Right kidney (tissue), 9 donors: ENCODE measurements at places on chromosomes 7 and 10.

GRCh38 chr7:111871283-111871682 is 309.0 kb upstream of the IMMP2L start:
- no peak for DNase-seq

GRCh38 chr10:76882245-76882644 is 755.4 kb downstream of the KCNMA1 start:
- DNase-seq: no peak

DNA sequence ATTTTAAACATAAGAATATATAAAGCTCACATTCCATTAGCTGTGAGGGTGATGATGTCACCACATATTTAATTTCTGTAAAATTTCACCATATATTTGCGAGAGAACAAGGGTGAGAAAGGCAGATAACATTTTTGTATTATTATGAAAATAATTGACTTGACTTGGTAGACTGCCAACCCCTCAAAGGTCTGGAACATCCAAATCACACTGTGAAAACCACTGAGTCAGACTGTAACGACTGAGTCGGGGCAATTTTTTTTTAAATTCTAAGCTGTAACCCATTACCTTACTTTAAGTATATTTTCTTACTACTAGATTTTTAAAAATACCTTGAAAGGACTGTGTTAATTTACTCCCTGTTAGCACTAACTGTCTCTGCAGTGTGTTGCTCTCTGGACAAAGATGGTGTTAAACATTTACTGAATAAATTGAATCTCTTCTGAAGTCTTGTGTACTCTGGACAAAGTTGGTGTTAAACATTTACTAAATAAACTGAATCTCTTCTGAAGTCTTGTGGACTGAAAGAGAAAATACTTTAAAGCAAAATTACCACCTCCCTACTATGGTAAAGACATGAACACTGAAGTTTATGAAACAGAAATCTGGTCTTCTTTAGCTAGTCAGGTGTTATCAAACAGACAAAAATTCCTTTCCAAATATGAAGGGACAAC is 14.1 kb downstream of the PDZD8 start:
- no peak for DNase-seq

- no peak for DNase-seq
Measured at GRCh38 chr7:94525923-94526322, 16.3 kb downstream of the CASD1 start.

DNA sequence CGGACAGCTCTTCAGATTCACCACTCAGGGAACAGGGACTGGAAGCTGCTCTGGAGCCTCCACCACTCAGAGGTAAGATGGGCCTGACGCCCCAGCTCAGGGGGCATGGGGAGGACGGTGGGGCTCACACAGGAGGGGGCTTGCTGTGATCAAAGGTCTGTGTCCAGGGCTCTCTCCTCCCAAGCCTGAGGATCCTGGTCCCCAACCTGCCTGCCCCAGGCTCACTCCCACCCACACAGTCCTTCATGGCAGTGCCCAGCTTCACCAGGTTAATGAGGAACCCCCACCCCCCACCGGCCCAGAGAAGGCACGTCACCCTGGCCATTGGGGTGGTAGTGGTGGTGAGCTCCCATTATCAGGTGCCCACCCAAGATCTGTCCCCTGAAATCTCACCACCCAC is 926.7 kb upstream of the ZNF722 start:
- no peak for DNase-seq

DNA sequence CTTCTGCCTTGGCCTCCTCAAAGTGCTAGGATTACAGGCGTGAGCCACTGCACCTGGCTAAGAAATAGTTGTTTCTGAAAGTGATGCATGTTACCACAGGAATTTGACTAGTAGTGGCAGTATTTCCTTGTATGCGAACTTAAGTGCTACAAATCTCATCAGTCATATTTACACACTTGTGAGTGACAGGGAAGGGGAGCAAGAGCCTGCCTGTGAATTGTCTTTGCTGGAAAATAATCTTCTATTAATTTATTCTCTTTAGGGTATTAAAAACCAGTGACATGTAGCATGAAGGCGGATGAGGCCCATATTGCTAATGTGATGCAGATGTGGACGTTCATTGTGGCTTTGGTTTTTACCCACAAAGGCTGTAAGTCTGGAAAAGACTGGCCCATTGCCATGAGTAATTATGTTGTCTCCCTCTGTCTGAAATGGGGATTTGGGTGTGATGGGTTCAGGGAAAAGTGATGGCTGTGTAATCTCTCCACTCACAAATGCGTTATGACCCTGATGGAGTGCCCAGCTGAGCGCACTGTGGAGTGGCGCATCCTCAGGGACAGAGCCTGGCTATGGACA is 97.6 kb downstream of the CCNY start:
- no peak for DNase-seq

DNA sequence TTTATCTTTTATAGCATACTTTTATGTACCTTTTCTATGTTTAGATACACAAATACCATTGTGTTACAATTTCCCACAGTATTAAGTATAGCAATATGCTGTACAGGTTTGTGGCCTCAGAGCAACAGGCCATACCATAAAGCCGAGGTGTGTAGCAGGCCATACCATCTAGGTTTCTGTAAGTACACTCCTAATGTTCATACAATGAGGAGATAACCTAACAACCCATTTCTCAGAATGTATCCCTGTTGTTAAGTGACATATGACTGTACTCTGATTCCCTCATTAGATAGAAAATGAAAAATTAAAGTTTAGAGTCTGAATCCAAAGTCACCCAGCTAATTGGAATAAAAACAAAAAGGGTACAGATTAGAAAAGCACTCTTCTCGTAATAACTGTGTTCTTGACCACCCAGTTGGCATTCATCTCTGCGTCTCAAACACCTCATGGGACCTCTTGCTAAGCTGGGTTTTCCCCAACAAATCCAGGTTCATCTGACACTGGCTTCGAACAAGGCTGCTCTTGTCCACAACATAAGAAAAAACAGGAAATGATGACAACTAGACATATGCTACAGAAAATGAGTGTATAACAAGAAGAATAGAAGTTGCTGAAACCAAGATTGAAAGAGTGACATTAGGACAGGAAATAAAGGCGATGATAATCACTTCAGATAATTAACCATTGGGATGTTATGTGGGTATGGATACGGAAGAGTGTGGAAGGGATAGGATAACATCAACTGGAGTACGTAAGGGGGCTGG is 1.4 kb downstream of the NDUFB8 start:
- no peak for DNase-seq

GRCh38 chr7:20399521-20399920 is 68.8 kb downstream of the ITGB8 start:
- no peak for DNase-seq

GRCh38 chr10:7184660-7185366 is 226.0 kb downstream of the SFMBT2 start:
- no peak for DNase-seq

- DNase-seq: no peak
Measured at GRCh38 chr10:31930023-31930751, 1.6 kb upstream of the ARHGAP12 start.

DNA sequence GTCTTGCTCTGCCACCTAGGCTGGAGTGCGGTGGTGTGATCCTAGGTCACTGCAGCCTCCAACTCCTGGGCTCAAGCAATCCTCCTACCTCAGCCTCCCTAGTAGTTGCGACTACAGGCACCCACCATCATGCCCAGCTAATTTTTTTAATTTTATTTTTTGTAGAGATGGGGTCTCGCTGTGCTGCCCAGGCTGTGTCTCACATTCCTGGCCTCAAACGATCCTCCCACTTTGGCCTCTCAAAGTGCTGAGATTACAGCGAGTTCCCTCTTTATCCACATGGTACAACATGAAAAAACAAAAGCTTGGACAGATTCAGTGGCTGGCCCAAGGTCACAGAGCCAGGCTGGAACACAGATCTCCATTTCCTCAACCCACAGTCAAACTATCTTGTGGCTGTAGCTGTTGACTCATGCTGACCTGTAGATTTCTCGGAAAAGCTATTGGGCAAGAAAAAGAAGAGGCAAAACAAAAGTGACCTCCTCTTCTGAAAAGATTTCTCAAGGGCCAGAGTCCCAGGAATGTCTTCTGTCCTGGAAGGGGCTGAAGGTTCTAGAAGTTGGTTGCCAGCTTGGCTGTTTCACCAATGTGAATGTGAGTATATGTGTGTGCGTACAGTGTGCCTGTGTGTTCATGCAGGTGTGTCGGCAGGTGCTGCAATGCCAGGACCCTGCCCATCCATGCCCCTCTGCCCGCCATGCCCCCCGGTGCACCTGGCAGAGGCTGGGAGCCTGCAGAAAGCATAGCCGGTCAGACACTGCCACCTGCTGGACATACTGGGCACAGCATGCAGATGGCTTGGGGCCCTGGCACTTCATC is 28.4 kb downstream of the TMEM130 start:
- DNase-seq: peak; percentile 56

GRCh38 chr7:19109000-19109946 is 8.2 kb downstream of the TWIST1 start:
- peak; percentile 29 for DNase-seq

GRCh38 chr10:126126866-126127265 is 230.5 kb downstream of the FANK1 start:
- no peak for DNase-seq

- DNase-seq: no peak
Measured at GRCh38 chr10:63496561-63496960, 24.6 kb upstream of the REEP3 start.

- DNase-seq: no peak
Measured at GRCh38 chr10:30752481-30752881, 122.9 kb upstream of the LYZL2 start.

- no peak for DNase-seq
Measured at GRCh38 chr10:133530506-133530905, 3.3 kb downstream of the CYP2E1 start.

DNA sequence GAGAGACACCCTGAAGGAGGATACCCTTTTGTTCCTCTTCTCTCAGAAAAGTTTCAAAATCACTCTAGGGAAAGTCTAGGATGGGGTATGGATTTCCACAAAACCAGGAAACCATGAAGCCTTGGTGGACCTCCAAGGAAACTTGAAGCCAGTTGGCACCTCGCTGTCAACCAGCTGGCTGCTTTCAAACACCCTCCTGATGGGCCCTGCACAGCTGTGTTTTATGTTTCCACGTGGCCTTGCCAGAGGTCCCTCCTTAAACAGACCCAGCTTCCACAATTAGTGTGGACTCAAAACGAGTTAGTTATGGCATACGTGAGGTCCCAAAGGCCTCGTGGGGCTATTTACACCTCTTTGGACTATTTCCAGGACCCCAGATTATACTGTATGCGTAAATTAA is 5.9 kb downstream of the PPP1R3A start:
- no peak for DNase-seq

GRCh38 chr7:157568106-157568769 is 231.4 kb downstream of the DNAJB6 start:
- DNase-seq: no peak

DNA sequence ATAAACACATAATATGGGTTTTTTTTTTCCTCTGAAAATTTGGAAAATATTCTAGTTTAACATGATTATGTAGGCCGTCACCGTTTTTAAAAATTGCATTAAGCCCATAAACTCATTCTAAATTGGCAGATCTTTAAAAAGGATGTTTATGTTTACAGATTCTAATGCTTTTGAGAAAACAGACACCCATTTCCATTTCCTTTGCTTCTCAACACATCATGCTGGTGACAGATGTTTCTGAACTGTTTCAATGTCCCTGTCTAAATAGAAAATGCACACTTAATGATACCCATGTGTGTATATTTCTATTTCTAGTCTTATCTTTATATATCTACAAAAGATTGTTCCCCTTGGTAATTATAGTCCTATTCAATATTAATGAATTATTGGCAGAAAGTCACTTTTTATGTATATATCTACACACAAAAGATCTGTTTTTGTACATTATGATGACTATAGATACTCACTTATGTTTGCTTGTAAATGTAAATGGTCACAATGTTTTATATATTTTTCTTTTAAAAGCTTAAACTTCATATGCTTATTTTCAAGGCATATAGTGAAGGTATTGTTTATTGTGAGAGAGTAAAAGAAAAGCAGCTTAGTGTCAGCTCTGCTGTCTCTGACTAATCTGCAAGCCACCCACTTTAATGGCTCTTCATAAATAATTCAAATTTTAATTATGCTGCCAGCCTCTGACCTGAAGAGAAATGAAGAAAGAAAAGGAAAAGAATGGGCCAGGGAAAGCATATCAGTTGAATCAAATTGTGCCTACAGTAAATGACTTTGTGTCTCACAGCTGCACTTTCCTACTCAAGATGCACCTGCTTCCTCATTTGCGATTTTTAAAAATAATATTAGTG is 179.4 kb downstream of the CACNA2D1 start:
- DNase-seq: no peak

DNA sequence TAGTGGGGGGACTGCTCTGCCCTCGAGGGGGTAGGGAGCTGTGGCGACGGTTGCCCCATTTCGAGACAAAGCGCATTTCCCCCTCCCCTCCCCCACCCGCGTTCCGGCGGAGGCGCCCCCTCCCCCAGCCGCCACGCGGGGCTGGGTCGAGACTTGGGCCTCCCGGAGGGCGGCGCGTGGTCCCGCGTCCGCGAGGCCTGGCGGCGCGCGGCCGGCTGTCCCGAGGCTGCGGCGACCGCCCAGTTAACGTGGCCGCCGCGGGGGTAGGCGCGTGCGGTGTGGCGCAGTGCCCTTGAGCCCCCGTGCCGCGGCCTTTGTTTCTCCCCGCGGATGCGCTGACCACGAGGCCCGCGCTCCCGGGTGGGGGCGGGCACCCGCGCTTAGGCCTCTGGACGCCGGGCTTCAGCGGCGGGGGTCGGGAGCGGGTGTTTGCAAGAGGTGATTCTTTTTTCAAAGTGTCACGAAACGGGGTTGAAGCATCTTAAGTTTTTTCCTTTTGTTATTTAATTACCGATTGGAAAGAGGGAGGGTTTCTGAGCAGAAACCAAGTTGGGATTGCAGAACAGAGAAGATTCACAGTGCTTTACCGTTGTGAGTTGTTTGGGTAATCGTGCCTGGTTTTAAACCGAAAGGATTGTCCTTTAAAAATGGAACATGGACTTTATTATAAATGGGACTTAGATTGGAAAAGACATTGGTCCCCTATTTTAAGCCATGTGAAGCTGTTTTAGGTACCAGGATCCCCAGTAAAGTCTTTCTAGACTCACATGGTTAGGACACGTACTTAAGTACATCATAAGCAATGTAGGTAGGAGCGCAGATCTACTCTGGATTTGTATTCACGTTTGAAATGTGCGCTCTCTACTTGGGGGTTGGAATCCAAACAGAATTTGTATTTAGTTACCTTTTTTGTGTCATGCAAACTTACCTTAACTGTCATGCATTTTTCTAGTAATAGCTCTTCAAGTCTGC is 760 bp downstream of the CBX3 start:
- peak; percentile 71 for DNase-seq
